Stimulated activated CD4-positive, alpha-beta T cell treated with anti-CD3 and anti-CD28 coated beads, Interleukin-1b, Interleukin-23, amount 100 ng/mL, for 1 hour (primary cell): ENCODE measurements at places on chromosomes 2 and 18.

- no peak for DNase-seq
Measured at GRCh38 chr2:218745559-218746469, 35.2 kb downstream of the TTLL4 start.

GRCh38 chr2:190987116-190987515 lies 26.9 kb downstream of the STAT1 start:
- no peak for DNase-seq

DNA sequence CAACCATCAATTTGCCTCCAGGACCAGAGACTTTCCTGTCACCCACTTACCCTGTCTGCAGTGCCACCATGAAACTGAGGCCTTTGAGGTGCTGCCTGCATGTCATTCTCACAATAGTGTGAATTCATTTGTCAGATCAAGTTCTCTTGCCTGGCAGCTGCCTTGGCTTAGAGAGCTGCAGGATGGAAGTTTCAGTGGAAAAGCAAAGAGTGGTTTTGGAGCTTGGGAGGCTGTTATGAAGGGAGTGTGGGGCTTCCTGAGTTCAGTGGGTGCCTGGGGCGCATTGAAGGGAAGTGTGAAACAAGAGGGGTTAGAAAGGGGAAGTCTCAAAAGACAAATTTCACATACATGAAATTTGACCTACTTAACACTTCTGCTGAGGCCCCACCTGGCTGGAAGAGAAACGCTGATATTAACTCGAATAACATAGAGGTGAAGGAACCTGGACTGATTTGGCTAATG lies 7.9 kb upstream of the LBH start:
- no peak for DNase-seq

DNA sequence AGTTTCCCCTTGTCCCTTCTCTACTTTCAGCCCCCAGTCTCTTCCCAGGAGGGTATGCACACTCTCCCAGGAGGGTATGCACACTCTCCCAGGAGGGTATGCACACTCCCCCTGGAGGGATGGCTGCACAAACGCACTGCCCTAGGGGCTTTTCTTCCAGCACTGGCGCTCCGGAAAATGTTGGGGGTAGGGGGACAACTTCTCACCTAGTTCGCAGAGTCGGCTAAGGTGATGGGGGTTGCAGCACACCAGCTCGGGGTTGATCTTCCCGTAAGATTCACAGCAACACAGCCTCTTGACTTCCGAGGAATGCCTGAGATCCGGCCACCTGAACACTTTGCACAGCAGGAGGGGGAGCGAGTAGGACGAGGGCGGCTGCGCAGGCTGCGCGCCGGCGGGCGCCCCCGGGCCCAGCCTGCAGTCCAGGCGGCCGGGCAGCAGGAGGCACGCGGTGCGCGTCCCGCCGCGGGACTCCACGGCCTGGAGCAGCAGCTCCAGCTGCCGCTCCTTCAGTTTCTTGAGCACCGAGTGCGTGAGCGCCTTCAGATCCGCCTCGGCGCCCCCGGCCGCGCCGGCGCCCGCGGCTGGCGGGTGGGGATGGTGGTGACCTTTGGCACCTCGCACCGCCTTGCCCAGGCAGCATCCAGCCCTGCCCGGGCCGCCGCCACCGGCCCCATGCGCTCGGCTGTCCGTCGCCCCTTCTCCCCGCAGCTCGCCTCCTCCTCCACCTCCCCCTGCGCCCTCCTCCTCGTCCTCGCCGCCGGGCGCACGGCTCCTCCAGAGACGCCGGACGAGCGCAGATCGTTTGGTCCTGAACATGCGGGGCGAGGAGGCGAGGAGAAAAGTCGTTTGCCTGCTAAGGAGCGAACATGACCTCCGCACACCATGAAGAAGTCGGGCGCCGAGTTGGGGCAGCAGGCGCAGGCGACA lies 894 bp downstream of the SMAD7 start:
- DNase-seq, result no peak

GRCh38 chr2:10876963-10877362 lies 34.8 kb upstream of the KCNF1 start:
- no peak for DNase-seq

GRCh38 chr2:238695538-238695937 lies 152.3 kb upstream of the TWIST2 start:
- DNase-seq, result no peak

DNA sequence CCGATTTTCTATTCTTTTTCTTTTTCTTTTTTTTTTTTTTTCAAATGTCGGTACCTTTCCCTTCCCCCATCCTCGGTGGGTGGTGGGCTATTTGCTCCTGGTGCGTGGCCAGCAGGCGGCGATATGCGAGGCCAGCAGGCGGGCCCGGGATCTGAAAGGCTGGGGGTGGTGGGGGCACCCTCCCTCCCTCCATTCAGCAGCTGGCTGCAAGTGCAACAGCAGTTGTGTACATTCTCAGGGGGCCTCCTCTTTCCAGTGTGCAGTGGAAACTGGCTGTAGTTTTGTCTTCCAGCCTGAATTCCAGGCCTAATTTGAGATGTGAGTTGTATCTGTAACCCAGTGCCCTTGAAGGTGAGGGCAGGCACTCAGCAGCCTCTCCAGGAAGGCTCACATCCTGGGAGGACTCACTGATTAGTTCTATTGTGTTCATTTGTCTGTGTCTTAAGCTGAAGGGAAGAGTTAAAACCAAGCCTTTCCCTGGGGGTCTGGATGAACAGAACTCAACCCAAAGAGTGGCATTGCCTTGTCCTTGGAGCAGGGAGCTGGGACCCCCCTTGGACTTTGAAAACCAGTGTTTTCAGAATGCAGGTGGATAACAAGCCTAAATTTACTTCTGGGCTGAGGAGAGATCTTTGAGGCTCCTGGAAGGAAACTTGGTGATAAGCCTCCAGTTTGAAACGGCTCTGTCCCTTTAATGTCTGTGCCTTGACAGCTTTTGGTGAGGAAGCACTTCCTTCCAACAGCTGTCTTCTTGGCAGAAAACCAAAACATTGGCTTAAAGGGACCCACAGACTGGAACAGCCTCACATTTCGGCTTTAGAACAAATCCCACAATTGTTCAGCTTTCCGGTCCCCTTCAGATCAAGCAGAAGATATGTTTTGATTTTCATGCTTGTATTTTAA lies 3.3 kb downstream of the MYCN start:
- DNase-seq, result no peak

DNA sequence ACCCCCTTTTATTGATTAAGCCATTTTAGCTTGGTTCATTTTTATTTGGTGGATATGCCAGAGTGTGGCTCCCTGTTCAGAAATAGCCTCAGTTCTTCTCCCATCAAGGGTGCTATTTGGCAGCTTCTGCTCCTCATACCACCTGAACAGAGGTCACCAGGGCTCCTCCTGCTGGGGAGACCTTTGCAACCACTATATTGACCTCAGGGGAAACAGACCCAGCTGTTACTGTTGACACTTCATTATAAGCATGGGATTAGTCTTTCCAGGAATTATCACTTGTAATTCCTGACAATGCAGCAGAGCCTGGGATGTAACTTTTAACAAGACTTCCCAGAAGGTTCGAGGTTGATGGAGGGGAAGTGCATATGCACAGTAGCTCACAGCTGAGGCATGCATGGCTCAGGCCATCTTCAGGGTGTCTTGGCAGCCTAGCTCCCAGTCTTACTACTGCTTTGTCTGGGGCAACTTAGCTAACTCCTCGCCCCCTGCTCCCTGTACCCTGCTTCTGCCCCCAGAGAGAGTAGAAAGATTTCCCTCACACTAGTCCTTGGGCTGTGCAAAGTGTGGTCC lies 239.4 kb upstream of the SPRED2 start:
- no peak for DNase-seq

GRCh38 chr2:151729415-151729811 lies 4.9 kb downstream of the NEB start:
- no peak for DNase-seq

DNA sequence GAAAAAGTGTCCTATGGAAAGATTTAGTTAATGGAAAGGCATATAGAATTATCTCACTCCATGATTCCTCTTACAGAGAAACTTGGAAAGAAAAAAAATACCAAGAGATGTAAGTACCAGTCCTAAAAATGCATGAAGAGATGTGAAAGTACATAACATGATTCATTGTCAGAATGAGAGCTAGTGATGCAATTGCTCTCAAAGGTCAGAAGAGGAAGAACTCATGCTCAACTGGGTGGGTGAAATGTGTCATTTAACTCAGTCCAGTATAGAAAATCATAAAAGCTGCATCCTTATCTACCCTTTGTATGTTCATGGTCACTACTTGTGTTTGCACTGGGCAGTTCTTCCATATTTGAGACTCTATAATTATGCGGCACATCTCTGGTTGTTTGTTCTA lies 300.0 kb upstream of the PIK3C3 start:
- DNase-seq, result no peak

GRCh38 chr2:111199840-111200239 lies 79.1 kb downstream of the BCL2L11 start:
- DNase-seq, result no peak

DNA sequence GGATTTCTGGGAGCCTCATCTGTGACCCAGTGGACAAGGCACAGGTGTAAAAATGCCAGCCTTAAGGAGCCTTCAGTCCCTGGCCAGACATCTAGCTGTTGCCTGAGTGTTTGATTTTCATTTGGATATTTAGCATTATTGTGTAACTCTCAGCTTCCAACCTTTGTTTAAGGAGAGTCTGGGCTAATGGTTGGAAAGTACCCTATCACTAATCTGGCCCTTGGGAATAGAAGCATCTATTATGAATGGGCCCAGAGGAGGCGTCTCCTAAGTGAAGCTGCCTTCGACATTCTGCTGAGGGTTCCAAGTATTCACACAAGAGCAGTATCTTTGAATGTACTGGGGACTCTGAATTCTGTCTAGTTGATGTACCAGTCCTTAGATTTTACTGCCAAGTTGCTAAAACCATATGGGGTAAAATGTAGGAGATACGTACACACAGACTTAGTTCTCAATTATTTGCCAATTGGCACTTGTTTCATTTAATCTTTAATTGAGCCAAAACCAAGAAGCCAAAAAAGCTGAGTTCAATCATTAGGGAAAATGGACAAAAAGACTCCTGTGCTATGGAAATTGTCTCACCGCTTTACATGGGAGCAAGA lies 7.2 kb upstream of the ANKRD29 start:
- no peak for DNase-seq

DNA sequence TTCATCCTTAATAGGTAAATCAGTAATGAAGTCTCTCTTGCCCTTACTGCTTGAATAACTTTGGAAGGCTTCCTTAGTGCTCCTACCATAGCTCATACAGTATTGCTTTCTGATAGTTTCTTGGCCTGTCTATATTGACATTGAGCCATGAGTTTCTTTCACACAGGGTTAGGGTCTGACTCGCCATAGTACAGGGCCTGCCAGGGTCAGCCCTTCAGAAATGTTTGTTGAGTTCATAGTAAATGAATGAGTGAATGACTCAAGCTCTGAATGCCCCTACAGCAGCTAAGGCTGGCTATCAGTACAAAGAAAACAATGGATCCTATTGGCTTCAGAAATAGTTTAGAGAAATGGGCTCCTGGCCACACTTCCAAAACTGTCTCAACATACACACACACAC lies 65.0 kb upstream of the LRATD1 start:
- DNase-seq, result no peak

DNA sequence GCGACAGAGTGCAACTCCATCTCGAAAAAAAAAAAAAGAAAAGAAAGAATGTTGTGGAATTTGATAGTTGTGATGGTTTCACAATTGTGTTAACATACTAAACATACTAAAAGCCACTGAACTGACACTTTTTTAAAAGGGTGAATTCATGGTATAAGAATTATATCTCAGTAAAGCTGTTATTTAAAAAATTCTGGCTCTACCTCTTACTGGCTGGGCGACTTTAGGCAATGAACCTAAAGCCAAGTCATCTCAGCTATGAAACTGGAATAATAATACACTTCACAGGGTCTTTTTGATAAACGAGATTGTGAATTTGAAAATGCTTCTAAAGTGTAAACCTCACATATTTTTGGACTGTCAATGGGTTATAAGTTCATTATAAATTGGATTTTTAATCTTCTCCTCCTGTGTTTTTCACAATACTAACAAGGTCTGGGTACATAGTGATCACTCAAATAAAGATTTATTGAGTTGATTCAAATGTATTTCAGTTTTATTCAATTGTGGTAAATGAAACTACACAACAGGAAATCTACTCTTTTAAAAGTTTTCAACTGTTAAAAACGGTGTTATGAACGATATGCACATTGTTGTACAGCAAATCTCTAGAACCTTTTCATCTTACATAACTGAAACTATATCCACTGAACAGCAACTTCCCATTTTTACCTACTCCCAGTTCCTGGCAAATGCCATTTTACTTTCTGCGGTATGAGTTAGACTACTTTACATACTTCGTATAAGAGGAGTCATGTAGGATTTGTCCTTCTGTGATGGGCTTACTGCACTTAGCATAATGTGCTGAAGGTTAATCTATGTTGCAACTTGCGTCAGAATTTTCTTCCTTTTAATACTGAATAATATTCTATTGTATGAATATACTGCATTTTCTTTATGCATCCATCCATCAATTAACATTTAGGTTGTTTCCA lies 43.0 kb upstream of the GTF2A1L start:
- DNase-seq, result no peak

GRCh38 chr2:23534771-23535170 lies 149.8 kb downstream of the KLHL29 start:
- no peak for DNase-seq

DNA sequence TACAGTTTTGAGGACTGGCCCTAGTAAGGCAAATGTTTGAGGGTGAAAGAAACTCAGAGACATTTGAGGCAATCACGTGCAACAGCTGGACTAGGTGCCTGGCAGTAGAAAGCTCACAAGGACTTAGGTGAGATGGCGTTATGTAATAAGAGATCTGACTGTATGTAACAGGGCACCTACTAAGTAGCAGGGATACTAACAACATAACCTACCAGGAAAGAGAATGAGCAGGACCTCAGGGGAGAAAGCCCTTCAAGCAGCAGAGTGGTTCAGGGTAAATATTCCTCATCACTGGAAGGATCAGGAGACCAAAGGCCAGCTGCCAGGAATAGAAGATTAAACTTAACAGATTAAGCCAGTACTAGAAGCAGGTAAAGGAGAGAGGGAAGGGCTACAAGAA lies 53.4 kb downstream of the ARHGAP15 start:
- DNase-seq, result no peak

- DNase-seq, result no peak
Measured at GRCh38 chr18:54801374-54801773, 26.9 kb upstream of the RAB27B start.
